Naive B cell (primary cell): ENCODE measurements at places on chromosomes 7 and 10. TPM values are rescaled to one million over a fixed set of nuclear protein-coding genes. Genes with fewer than 3 reads are reported as not detected.
A peak's percentile ranks its signal among the peaks of the same experiment; 100 is the strongest.

GRCh38 chr7:135965602-135966001, 11.6 kb downstream of the MTPN start:
- H3K36me3 ChIP-seq = peaks cover 22% of the 10 kb centered on the region
- DNase-seq = no peak
- H3K27me3 ChIP-seq = no peaks in the 10 kb centered on the region
- H3K4me1 ChIP-seq = peaks cover 68% of the 10 kb centered on the region
- H3K27ac ChIP-seq = peak overlapping the region; percentile 58

DNA sequence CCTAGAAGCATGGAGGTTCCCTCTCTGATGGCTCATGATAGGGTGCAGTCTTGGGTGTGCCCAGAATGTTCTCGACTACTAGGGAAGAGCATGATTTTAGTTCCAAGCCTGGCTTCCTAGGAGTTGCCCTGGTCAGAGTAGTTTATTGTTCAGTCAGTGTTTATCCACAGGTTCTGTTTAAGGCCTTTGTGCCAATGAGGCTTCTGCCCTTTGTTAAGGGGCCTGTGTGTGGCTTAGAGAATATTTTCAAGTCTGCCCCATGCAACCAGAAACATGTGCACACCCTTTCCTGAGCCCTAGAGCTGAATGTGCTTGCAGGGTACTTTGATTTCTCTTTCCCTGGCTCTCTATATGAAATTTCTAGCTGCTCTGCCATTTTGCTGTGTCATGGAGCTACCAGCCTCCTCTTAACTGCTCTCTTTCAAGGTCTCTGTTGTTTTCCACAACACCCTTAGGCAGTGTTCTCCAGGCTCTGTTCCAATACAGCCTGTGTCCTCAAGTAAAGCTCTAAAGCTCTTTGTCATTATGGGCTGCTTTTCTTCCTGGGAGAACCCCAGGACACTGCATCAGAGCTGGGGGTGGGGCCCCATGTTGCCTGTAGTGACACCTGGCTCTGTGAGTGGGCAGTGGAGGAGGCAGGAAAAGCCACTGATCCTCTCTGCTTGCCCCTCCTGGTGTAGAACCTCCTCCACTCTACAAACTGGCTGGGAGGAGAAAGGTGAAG, 34.1 kb upstream of the TSPAN33 start:
- H3K4me1 ChIP-seq = no peaks in the 10 kb centered on the region
- no peak for DNase-seq
- no peaks in the 10 kb centered on the region for H3K27me3 ChIP-seq
- no peak overlapping the region for H3K27ac ChIP-seq
- peaks cover 3% of the 10 kb centered on the region for H3K36me3 ChIP-seq
- no peak overlapping the region for H3K4me3 ChIP-seq

- peaks cover 4% of the 10 kb centered on the region for H3K4me1 ChIP-seq
- no peak for DNase-seq
- H3K27me3 ChIP-seq = peaks cover 15% of the 10 kb centered on the region
- H3K4me3 ChIP-seq = no peak overlapping the region
- no peak overlapping the region for H3K27ac ChIP-seq
Measured at GRCh38 chr7:108268200-108268820, 138.1 kb upstream of the LAMB4 start.

DNA sequence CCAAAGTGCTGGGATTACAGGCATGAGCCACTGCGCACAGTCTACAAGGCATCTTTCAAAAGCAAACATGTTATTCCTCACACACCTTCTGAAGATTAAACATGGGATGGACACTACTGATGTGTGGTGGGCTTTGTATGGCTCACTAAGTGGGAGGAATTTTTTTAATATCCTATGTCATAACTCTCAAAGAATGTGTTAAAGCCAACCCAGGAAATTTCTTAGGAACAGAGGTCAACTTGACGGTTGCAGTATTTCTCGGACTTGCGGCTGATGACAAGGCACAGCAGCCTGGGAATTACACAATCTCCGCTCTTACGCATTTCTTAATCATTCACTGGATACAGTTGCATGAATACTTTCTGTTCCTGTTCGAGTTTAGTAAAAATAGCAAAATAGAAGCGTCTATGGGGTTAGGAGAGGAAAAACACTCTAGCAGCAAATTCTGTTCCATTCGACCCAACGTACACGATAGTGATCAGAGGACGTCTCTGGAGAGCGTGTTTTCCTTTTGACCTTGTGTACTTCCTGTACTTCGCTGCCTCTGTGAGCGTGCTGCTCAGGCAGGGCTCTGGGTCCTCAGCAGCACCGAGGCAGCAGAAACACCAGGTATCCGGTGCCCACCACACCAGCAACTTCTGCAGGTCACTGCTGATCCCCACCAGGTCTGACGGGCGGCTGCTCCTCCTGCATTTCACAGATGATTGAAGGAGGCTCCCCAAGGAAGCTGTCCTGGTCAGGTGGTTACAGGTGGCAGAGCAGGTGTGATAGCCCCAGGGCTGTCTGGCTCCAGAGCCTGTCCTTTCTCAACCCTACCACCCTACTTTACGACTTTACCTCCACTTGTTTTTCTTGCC, 26.4 kb upstream of the SRGN start:
- H3K27ac ChIP-seq = no peak overlapping the region
- no peaks in the 10 kb centered on the region for H3K36me3 ChIP-seq
- H3K27me3 ChIP-seq = no peaks in the 10 kb centered on the region
- peak overlapping the region; percentile 86 for H3K4me3 ChIP-seq
- DNase-seq = no peak
- peaks cover 9% of the 10 kb centered on the region for H3K4me1 ChIP-seq

- peaks cover 5% of the 10 kb centered on the region for H3K36me3 ChIP-seq
- no peak within 1 kb of the TSS for H3K27ac ChIP-seq
- H3K4me1 ChIP-seq = peaks cover 7% of the 10 kb centered on the region
Measured at GRCh38 chr7:121872831-121873288, at the start of gene PTPRZ1. Gene PTPRZ1 (plus strand): TSS chr7:121873161. CDS start chr7:121873500, 339 bp downstream.

- no peak for DNase-seq
- no peaks in the 10 kb centered on the region for H3K27me3 ChIP-seq
- no peak overlapping the region for H3K4me3 ChIP-seq
- H3K36me3 ChIP-seq = no peaks in the 10 kb centered on the region
- H3K27ac ChIP-seq = no peak overlapping the region
- H3K4me1 ChIP-seq = no peaks in the 10 kb centered on the region
Measured at GRCh38 chr10:44060719-44061118, 324.2 kb downstream of the CXCL12 start.

DNA sequence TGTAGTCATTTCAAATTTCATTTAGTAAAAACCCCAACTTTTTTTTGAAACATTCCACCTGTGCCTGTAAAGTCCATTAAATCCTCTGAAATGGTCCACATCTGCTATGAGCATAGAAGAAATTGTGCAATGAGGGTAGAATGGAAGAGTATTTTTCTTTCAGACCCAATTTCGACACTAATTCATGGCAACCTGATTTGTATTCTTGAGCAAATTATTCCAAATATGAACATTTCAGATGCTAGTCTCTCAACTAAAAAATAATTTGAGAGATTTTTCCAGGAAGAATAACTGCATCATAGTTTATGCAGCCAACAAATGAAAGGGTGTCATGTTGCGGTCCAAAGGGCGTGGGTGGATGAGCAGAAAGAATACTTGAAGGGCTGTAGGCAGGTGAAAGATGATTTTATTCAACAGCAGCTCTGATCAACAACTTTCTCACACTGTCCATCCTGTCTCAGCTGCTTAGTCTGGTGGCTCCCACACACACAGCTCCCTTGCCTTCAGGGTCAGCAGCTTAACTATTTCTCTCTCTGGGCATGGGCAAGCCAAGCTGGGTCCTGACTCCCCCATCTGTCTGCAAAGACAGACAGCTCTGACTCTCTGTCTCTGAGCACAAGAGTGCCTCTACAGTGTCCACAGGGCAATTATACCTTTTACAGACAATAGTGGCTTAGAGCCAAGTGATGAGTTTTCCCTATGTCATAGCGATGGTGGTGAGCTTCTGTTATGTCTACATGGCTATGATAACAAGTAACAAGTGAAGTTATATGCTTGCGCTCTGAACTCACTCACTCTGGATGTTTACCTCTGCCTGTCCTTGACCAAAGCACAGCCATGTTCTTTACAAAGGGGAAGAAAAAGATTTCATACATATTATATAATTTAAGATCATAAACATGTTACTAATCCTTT, 11.5 kb downstream of the STEAP2 start:
- no peaks in the 10 kb centered on the region for H3K36me3 ChIP-seq
- H3K4me3 ChIP-seq = no peak overlapping the region
- H3K27me3 ChIP-seq = peaks cover 25% of the 10 kb centered on the region
- H3K27ac ChIP-seq = no peak overlapping the region
- no peaks in the 10 kb centered on the region for H3K4me1 ChIP-seq
- DNase-seq = no peak

DNA sequence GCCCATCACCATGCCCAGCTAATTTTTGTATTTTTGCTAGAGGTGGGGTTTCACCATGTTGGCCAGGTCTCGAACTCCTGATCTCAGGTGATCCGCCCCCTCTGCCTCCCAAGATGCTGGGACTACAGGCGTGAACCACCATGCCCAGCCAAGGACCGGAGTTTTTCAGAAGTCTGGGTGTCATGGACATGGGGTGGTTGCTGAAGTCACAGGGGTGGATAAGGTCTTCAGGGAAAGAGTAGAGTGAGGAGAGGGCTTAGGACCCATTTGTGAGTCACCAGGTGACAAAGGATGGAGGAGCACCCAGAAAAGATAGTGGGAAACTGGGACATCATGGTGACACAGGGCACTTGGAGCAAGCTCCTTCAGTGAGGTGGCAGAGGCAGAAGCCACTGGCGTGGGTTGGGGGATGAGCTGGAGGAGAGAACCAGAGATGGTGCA, 2.8 kb upstream of the GPRIN2 start:
- H3K4me3 ChIP-seq = no peak overlapping the region
- H3K4me1 ChIP-seq = peaks cover 22% of the 10 kb centered on the region
- H3K27ac ChIP-seq = no peak overlapping the region
- H3K27me3 ChIP-seq = no peaks in the 10 kb centered on the region
- no peaks in the 10 kb centered on the region for H3K36me3 ChIP-seq
- DNase-seq = no peak

GRCh38 chr10:75441196-75441595, 9.8 kb downstream of the LRMDA start:
- no peaks in the 10 kb centered on the region for H3K4me1 ChIP-seq
- DNase-seq = no peak
- no peak overlapping the region for H3K4me3 ChIP-seq
- no peaks in the 10 kb centered on the region for H3K36me3 ChIP-seq

GRCh38 chr10:63671317-63671937, 150.2 kb downstream of the REEP3 start:
- no peak overlapping the region for H3K4me3 ChIP-seq
- H3K36me3 ChIP-seq = no peaks in the 10 kb centered on the region
- no peak overlapping the region for H3K27ac ChIP-seq
- H3K4me1 ChIP-seq = no peaks in the 10 kb centered on the region
- H3K27me3 ChIP-seq = no peaks in the 10 kb centered on the region

- H3K27me3 ChIP-seq = no peaks in the 10 kb centered on the region
- H3K36me3 ChIP-seq = peaks cover 22% of the 10 kb centered on the region
- H3K27ac ChIP-seq = peak overlapping the region; percentile 100
- H3K4me1 ChIP-seq = peaks cover 80% of the 10 kb centered on the region
Measured at GRCh38 chr7:44059219-44060090, 5.9 kb downstream of the PGAM2 start.

The PBLD gene
- polyA plus RNA-seq = 1.00 TPM

The NME8 gene
- not detected for polyA plus RNA-seq

The IFIT2 gene
- 15.1 TPM for polyA plus RNA-seq

The FAM237B gene
- not detected for polyA plus RNA-seq

The HHEX gene
- polyA plus RNA-seq = 191 TPM

The REEP3 gene
- 7.5 TPM for polyA plus RNA-seq
